ENCODE measurements at places on chromosomes 13 and 19.

- DNase-seq = no peak
Observed at GRCh38 chr13:29994911-29995595, 144.6 kb upstream of the UBL3 start.

GRCh38 chr13:41401366-41401765, 56.0 kb upstream of the RGCC start:
- peak; percentile 23 for DNase-seq

- no peak for DNase-seq
Observed at GRCh38 chr13:74073274-74073673, 60.9 kb downstream of the KLF12 start.

DNA sequence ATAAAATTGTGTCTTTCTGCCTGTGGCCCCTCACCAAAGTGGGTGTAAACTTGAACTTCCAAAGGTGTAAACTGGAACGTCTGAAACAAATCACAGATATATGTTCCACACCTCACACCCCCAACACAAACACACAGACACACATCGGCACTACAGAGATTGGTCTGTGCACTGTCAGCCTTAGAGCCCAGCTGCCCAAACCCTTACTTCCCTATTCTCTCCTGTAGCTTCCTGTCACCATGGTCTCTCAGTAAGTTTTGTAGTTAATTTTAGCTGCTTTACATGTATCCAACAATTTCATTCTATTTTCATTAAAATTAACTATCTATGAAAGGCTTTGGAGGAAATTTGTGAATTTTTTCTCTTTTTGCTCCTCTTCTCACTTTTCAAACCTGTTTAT, 5.4 kb downstream of the TM9SF2 start:
- no peak for DNase-seq

DNA sequence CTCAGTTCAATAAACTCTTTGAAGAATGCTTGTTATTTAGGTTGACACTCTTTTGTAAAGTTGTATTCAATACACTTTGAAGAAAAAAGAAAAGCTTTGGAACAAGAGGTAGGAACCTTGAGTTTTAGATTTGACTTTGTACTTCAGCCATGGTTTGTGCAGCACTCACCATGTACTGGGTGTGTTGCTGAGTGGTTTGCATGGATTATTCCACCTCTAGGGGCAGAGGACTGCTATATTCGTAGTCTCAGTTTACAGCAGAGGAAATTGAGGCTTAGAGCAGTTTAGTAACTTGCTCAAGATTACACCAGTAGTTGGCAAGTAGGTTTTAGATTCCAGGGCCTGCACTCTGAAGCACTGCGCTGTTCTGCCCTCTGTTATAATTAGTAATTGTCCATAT, 68.8 kb downstream of the DNAJC3 start:
- no peak for DNase-seq

DNA sequence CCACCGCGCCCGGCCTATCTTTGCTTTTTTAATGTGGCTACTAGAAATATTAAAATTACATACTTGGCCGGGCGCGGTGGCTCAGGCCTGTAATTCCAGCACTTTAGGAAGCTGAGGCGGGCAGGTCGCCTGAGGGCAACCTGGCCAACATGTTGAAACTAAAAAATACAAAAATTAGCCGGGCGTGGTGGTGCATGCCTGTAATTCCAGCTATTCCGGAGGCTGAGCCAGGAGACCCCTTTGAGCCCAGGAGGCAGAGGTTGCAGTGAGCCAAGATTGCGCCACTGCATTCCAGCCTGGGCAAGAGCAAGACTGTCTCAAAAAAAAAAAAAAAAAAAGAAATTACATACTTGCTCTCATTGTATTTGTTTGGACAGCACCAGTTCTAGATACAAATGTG, 34.8 kb upstream of the DPRX start:
- DNase-seq = no peak

GRCh38 chr19:46470376-46470775, 987 bp downstream of the PNMA8A start:
- no peak for DNase-seq

DNA sequence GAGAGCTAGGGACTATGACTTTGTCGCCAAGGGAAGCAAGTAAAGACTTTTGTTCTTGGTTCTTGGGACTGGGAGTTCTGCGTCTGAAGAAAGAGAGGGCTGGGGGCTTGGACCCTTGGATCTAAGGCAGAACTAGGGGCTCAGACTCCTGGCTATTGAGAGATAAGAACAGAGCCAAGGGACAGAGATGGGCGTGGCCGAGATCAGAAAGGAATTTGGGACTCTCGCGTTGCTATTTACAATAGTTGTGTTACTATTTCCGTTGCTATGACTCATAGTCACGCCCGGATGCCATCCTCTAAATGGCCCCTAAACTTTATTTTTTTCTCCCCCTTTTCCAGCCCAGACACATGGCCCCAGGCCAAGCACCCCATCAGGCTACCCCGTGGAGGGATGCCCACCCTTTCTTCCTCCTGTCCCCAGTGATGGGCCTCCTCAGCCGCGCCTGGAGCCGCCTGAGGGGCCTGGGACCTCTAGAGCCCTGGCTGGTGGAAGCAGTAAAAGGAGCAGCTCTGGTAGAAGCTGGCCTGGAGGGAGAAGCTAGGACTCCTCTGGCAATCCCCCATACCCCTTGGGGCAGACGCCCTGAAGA, 759 bp downstream of the PPP1R15A start:
- DNase-seq = peak; percentile 90

DNA sequence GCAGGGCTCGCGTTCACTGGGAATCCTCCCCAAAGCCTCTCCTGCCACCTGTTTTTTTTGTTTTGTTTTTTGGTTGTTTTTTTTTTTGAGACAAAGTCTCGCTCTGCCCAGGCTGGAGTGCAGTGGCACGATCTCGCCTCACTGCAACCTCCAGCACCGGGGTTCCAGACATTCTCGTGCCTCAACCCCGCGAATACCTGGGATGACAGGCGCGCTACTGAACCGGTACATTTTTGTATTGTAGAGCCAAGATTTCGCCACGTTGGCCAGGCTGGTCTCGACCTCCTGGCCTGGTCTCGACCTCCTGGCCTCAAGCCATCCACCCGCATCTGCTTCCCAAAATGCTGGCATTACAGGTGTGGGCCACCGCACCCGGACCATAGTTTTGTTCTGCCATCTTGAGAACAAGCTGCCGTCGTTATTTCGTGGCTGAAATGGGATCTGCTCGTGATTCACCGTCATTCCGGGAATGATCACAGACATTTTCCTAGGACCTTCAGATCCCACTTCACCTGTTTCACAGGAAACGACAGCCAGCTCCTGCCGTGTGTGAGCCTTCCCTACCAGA, 46.8 kb downstream of the OXGR1 start:
- DNase-seq = no peak

- no peak for DNase-seq
Observed at GRCh38 chr19:15010501-15011300, 31.0 kb upstream of the SLC1A6 start.

GRCh38 chr19:898663-899062, 5.4 kb downstream of the RNU6-9 start:
- peak; percentile 65 for DNase-seq

Data from activated naive CD4-positive, alpha-beta T cell treated with anti-CD3 and anti-CD28 coated beads, Interleukin-2, amount 10 ng/mL, durations not matched to agents 7 days and 5 days (primary cell).